NCI-H2107 (cell line): ENCODE measurements at places on chromosomes 5 and 9.

DNA sequence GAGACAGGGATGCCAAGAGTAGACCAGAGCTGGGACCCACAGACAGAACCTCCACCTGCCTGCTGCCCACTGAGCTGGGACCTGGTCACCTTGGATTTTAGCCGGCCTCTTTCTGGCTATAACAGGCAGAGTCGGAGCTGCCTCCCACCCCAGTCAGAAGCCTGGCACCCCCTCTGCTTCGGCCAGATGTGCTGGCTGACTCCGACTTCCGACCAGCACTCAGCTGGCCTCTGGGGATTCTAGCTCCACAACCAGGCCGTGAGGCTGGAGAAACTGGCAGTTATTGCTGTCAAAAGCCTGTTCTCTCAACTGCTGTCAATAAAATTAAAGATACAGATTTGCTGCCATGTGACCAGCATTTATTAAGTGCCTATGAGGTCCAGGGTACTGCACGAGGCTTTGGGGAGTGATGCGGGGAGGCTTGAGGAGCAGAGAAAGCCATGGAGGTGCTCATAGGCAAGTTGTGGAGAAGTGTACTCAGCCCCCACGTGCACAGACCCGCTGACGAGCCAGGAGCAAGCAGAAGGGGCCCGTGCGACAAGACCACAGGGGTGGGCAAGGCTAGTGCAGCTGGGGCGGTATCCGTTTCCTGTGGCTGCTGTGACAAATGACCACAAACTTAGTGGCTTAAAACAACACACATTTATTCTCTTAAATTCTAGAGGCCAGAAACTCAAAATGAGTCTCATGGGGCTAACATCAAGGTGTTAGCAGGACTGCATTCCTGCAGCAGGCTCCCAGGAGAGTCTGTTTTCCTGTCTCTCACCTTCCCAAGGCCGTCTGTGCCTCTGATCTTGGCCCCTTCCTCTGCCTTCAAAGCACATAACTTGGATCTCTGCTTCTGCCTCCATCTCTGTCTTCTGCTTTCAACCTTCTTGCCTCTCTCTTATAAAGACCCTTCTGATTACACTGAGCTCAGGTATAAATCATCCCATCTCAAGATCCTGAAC lies 13.1 kb downstream of the GFI1B start:
- DNase-seq, result no peak

DNA sequence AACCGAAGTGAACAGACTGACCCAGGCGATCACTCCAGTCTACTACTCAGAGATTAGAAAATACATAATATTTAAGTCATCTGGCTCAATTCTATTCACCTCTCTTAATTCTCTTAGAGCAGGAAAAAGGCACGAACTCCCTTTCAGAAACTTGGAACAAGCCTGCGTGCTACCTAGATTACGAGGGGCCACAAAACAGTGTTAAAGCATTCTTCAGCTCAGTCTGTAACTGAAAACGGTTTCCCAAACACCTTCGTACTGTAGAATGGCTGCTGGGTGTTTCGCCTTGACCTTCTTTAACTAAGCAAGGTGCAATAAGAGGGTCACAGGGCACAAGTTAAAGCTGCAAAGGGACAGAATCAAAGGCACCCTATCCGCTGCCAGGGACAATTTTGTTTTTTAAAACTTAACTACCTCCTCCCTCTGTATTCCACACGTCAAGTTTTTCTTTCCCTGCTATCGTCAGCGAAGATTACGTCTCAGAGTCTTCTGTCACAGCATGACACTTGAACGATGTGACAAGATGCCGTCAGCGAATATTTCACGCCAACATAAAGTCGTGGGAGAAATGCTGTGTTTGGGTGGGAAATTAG lies 687 bp downstream of the LYSMD3 start:
- DNase-seq, result no peak

DNA sequence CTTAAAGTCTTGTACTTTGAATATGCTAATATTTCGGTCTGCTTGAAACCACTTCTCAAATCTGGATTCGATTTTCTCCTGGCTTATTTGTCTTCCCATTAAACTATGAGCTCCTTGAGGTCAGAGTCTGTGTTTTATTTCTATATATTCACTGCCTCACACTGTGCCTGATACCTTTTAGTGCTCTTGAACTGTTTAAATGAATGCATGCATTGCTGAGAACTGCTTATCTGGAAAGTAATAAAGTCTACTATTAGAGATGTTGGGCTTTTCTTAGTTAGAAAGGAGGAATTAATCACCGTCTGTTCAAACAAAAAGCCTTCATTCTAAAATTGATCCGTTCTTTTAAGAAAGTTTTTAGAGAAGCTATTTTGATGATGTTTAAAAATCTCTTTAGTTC lies 6.0 kb downstream of the CREBRF start:
- DNase-seq, result no peak

- no peak for DNase-seq
Measured at GRCh38 chr9:19947996-19948395, 159.2 kb upstream of the SLC24A2 start.
